Anterior cingulate cortex (tissue), 58 donors: ENCODE measurements at places on chromosomes 12 and 14.

- no peak for DNase-seq
Observed at GRCh38 chr12:127785986-127786590, 480.9 kb upstream of the TMEM132C start.

DNA sequence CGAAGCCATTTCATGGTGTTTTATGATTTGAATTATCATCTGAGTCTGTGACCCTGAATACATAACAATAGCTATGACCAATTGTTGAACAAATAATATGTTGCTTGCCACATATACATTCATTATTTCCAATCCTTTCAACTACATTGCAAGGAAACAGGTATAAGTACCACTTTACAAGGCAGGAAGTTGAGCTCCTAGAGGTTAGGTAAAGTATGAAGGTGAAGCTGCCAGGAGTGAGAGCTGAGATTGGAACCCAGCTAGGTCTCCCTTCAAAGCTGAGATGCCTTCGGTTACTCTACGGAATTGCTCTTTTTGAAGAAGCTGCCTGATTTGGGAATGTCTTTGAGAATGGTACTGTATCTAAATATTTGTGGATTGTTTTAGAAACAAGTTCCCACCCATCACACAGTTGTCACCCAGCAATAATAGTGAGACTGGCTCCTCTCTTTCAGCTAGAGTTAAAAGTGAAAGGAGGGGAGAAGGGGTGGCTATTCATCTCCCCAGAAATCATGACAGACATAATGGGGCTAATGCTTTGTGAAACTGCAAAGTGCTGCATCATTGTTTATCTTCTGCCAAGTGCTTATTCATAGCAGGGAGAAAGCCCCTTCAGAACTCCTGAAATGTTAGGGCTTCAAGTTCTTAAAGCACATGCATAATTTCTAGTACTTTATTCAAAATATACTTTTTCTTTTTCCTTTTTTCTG lies 75.9 kb upstream of the AMIGO2 start:
- no peak for DNase-seq

GRCh38 chr12:53346491-53346890 lies 10.3 kb upstream of the SP7 start:
- no peak for DNase-seq

DNA sequence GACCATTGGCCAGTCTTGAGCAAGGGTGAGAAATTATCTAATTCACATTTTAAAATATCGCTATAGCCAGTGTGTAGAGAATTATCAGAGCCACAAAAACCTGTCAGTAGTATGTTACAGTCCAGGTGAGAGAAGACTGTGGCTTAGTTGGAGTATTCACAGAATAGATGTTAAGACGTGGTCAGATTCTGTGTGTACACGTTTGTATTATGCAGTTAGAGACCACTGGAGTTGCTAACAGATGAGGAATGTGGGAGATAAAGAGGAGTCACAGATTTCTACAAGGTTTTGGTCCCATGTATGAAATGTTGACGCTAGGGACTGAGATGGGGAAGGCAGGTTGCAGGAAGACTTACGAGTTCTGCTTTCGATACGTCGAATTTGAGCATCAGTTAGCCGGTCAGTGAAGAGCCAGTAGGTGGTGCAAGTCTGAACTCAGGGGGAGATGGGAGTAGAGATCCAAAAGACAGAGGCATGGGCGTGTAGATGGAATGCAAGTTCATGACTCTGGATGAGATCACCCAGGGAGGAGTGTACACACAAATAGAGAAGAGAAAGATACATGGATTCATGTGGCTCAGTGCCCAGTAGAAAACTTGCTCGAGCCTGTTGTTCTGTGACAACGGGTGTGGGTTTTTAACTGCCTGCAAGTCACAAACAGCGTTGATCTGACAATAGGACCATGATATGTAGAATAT lies 114.8 kb upstream of the FLRT2 start:
- DNase-seq = no peak

- DNase-seq = no peak
Observed at GRCh38 chr14:93943052-93943451, 15.9 kb downstream of the FAM181A start.

GRCh38 chr14:61527325-61528100 lies 167.8 kb upstream of the HIF1A start:
- no peak for DNase-seq

GRCh38 chr12:124626971-124627411 lies 59.6 kb upstream of the NCOR2 start:
- DNase-seq = no peak

DNA sequence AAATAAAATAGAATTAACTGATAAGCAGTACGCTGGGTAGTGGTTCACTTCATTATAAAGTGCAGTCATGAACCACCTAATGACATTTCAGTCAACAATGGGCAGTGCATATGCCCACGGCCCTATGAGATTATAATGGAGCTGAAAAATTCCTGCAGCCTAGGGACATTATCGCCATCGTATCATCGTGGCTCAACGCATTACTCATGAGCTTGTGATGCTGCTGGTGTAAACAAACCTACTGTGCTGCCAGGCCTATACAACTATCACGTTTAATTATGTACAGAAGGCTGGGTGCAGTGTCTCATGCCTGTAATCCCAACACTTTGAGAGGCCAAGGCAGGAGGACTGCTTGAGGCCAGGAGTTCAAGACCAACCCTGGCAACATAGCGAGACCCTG lies 62.3 kb upstream of the TMEM263 start:
- no peak for DNase-seq

- DNase-seq = no peak
Observed at GRCh38 chr14:51657762-51658161, 6.1 kb downstream of the FRMD6 start.

- DNase-seq = no peak
Observed at GRCh38 chr12:4202487-4202886, 71.1 kb upstream of the CCND2 start.

- DNase-seq = no peak
Observed at GRCh38 chr12:106106061-106106566, 32.6 kb downstream of the NUAK1 start.

DNA sequence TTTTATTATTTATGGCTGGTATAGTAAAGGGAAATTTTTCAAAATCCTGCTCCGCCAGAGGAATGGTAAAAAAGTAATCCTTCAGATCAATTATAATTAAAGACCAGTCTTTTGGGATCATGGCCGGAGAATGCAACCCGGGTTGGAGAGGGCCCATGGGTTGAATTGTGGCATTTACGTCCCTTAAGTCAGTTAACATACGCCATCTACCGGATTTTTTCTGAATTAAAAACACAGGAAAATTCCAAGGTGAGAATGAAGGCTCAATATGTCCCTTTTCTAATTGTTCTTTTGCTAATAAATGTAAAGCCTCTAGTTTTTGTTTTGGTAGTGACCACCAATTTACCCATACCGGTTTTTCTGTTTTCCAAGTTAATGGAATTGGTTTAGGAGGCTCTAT lies 602.8 kb downstream of the ALG10 start:
- DNase-seq = no peak

- DNase-seq = no peak
Observed at GRCh38 chr14:81386290-81386745, 13.8 kb downstream of the STON2 start.

DNA sequence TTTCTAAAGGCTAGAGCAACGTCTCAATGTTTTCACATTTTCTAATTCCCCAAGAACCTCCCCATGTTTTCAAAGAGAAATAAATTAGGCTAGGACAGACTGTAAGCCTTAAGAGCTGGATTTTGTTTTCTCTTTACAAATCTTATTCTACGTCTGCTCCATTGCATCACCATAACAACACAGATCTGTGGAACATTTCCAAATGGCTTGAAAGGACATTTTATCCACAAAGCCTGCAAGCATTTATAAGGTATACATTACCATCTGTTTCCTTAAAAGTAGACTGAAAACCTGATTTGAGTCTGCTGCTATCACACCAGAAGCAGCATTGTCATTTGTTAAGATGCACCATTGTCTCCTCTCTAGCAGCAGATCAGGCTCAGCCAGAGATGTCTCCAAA lies 115.3 kb upstream of the PLEKHA5 start:
- DNase-seq = no peak

DNA sequence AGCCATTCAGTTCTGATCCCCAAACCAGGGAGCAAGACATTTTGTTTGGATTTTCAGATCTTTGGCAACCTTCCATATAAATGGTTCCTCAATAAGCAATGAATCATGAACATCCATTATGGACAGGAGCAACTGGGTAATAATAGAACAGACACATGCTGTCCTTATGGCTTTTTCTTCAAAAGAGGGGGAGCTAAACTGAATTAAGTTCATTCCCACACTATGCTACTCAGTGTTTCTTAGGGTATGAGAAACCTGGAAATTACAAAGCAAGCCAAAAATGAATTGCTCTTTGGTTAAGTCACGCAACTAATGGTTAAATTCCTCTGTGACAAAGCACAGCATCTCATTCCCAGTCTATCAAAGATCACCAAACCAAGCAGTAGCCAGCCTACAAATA lies 51.0 kb downstream of the PTGER2 start:
- no peak for DNase-seq

DNA sequence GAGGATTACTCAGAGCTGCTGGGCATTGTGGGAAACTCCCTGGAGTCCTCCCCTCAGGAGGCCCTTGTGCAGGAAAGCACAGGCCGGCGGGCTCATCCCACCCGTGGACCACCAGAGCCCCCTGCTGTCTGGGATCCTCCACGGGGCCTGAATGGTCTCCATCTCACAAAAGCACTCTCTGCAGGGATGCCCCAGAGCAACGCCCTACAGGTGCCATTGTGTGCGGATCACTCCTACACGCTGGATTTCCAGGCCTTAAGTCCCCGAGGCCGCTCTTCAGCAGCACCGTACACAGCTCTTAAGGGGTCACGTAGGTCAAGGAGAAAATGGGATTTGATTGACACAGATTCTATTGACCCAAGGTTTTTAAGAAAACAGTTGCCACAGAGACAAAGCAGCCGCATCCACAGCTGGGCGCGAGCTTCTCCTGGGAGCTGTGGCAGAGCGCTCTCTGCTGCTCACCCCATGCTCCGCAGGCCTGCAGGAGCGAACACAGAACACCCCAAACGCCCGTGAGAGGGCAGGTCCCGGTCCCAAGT lies 36.7 kb upstream of the RIMBP2 start:
- DNase-seq = no peak

- DNase-seq = no peak
Observed at GRCh38 chr14:59695198-59695597, 118.6 kb upstream of the CCDC175 start.

GRCh38 chr12:84877340-84877739 lies 35.3 kb downstream of the SLC6A15 start:
- no peak for DNase-seq

DNA sequence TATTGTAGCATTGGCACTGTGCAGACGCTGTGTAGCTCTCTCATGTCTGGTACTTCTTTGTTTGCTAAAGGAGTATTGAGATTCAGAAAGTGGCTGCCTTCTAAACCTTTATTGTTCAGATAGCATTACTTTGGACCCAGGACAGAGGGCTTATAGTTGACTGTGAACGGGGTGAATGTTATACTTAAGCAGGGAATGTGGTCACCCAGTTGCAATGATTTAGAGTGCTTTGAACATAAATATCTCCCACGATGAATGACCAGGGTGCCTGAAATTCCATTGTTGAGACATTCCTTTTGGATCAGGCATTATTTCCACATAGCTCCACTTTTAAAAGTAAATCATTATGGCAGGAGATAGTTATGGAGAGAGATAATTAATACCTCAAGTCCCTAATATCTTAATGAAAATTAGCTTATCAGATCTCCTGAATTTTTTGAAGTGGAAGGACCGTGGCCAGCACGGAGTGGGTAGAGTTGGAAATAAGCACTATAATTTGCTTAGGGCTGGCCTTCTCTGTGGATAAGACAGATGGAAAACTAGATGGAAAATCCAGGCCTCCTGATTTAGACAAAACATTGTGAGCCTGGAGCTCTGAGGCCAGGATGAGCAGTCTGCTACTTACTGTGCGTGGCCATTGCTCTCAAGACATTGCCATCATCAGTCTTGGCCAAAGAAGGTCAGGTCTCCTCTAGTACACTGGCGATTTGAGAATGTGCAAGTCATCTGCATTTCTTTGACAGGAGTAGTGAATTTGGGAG lies 114.5 kb downstream of the ETV6 start:
- no peak for DNase-seq

DNA sequence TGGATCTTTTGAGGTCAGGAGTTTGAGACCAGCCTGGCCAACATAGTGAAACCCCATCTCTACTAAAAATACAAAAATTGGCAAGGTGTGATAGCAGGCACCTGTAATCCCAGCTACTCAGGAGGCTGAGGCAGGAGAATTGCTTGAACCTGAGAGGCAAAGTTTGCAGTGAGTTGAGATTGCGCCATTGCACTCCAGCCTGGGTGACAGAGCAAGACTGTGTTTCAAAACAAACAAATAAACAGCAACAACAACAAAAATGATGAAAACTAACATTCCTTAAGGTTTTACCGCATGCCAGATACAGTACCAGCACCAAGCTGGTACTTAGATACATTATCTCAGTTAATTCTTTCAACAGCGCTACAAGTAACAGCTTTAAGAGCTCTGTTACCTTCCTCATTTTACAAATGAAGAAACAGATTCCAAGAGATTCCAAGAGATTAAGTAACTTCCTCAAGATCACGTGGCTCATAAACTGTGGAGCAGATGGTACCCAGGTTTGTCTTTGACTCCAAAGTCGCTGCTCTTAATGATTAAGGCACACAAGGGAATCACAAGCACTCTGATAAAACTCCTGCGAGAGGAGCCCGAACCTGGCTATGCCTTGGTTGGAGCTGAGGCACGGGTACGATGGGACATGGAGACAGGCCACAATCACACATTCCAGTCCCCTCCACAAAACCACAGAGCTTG lies 17.7 kb upstream of the PLEK2 start:
- no peak for DNase-seq

DNA sequence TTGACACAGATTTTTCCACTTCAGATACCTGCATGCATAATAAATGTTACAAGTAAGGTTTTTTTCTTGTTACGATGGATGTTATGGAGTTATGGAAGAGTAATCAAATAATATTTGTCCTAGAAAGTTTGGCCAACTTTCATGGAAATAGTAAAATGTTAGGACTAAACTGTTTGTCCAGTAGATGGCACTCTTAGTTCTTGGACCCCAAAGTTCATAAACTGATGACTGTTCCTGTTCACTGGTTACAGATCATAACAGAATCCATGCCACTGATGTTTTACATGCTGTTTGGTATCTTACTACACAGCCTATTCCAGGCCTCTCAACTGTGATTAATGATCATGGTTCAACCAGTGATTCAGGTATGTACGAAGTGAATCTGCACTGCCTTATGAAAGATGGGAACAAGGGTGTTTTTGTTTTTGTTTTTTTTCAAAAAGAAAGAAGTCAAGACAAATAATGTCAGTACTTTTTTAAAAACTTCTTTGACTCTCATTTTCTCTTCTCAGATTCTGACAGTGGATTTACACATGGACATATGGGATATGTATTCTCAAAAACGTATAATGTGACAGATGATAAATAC lies 48.8 kb upstream of the SLCO1C1 start:
- no peak for DNase-seq

DNA sequence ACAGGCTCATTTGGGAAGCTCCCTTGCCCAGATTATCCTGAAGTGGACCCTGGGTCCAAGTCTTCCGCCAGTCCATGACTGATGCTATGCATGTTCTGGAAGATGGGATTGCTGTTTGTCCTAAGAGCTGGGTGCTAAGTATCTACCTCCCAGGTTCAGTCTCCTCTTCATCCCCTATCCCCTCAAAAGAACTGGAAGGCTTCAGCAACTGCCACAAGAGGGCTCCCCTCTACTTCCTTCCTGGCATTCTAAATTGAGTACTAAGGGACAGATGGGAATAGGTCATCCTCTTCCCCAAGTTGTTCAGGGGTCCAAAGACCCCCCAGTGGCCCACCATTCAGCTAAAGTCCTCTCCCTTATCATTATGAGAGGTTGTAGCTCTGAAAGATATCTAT lies 9.0 kb upstream of the FKBP11 start:
- DNase-seq = no peak

- no peak for DNase-seq
Observed at GRCh38 chr12:11958221-11959091, 112.3 kb upstream of the BCL2L14 start.
